ENCODE measurements at places on chromosomes 6 and 20.
A peak's percentile ranks its signal among the peaks of the same experiment; 100 is the strongest.

DNA sequence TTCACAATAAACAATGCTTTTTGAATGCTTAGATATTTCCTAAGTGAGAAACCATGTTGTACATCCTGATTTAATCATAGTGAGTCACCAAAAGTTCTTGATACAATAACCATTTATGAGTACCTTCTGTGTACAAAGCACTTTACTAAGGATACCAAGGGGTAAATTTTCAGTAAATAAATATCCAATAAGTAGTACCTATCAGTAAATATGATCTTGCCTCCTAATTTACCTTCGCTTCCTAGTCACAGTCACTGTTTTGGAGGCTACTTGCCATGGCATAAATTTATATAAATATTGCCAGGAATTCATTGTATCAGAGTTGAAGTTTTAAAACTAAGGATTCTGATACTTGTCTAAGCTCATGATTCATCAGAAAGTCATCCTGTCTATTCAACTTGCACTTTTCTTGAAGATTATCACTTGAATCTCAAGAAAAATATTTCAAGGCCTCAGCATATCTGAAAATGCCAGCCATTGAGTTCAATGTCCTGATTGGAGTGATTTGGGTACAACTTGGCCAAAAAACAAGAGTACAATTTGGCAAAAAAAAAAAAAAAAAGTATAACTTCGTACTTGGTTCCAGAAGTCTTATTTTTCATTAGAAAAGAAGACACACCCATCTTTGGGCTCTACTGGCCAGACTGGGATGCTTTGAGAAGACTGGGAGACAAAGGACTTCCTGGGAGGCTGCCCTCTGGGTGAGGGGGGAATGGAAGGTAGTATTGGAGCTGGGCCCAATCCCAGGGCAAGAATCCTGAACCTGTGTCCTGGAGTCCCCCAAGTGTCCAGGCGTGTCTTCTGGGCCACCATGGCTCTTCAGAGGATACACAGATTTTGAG, 32.8 kb downstream of the RAB22A start:
- DNase-seq: no peak

- DNase-seq: no peak
Measured at GRCh38 chr6:37287519-37288157, 29.7 kb upstream of the TMEM217 start.

GRCh38 chr6:24251339-24251738, 106.5 kb downstream of the DCDC2 start:
- DNase-seq: no peak

DNA sequence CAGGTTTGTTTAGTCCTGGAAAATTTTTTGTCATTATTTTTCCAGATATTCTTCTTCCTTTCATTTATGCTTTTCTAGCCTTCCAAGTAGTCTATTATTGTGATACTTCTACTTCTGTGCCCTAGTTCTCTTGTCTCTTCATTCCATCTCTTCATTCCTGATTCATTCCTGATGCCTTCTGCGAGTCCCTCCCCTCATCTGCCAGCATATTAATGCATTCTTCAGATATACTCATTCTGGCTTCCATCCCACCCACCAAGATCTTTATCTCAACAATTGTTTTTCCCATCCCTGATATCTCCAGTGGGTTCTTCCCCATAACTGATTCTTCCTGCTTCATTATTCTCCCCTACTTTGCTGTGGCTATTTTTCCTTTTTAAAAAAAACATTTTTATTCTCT, 35.2 kb downstream of the ALDH5A1 start:
- no peak for DNase-seq

DNA sequence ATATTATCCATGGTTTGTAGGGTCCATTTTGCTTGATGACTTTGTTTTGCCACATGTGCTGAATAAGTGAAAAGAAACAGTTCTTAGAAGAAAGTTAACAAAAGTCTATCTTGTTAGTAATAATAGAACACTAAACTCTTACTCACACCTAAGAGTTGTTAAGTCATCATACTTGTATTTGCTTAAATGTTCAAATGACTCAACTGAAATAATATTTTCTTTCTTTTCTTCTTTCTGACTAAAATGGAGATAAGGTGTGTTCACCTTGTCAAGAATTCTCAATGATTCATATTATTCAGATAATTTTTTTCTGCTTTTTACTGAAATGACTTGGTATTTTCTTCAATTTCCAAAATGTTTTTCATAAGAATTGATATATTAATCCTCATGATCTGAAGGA, 327.2 kb downstream of the HTR1B start:
- no peak for DNase-seq

DNA sequence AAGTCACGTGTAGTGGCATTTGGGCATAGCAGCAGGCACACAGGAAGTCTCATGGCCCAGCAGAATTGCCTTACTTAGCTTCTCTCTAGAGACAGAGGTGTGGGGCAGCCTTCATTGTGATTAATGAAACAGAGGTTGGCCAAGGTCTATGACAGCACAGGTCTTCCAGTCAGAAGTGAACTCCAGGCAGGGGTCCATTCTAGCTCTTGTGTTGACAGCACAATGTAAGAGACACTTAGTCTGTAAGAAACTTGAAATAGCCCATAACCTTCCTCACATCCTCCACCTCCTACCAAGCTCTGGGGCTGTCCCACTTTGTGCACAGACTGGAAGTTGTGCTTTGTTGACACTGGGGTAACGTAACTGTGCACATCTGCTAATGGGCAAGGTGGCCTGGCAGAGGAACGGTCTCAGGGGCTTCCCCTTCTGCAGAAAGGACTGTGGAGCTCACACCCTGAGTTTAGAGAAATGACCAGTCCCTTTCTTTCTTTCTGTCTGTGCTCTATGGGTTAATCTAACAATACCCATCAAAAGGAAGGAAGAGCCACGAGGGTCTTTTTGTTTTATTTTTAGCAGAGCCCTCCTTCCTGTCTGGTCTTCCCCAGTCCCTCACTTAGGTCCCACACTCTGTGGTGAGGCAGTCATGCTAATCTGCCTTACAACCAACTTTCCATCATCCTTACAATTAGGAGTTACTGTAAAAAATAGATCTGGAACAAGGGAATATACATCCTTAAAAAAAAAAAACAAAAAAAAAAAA, 35.6 kb upstream of the TAGAP start:
- no peak for DNase-seq

DNA sequence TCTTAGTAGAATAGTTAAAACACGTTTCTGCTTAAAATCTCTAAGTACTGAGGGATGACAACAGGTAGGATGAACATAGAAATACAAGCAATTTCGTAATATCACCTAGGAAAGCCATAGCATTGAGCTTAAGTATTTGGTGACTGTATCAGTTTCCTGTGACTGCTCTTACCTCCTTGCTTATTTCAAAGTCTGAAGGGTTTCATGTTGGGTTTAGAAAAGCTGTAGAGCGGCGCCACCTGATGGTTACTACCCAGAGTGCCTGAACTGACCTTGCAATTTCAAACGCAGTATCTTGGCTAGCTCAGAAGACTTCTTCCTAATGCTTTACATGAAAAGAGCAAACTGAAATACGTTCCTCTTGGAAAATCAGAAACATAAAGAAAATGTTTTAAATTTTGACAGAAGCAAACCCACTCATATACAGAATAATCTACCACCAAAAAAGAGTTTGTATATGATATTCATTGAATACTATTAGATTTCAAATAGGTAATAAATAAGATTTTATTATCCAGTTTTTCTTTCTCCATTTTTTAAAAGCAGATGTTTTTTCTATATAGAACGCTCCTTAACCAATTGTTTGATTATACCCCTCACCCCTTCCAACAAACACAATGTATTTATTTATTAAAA, 82.3 kb upstream of the RIPOR2 start:
- DNase-seq: peak; percentile 89

- no peak for DNase-seq
Measured at GRCh38 chr6:151370509-151371078, 20.8 kb downstream of the ZBTB2 start.

DNA sequence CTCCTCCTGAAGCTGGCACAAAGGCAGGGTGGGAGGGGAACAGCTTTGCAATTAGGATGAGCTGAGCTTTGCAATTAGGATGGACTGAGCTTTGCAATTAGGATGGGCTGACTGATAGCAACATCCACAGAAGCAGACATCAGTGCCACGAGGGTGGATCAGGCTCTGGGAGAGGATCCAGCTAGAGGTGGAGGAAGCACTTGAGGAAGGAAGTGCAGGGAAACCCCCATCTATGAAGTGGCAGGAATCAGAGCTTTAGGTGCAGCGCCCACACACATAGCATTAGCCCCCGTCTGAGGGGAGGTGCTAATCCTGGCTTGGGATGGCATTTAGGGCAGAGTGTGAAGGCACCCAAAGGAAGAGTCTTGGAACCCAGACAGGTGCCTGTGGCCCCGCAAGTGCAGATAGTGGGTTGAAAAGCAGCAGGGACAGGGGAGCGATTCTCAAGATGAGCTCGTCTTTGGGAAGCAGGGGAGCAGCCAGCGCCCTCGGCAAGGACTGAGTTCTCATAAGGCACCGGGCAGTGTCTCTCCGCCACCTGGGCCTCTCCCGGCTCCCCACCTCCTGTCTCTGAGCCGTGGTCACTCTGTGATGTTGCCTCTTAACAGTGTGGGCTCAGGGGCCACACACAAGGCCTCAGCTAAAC, 12.0 kb upstream of the THBS2 start:
- DNase-seq: no peak

- DNase-seq: no peak
Measured at GRCh38 chr6:77425671-77426070, 37.6 kb downstream of the HTR1B start.

GRCh38 chr20:19809505-19809904, 51.4 kb downstream of the RIN2 start:
- no peak for DNase-seq

DNA sequence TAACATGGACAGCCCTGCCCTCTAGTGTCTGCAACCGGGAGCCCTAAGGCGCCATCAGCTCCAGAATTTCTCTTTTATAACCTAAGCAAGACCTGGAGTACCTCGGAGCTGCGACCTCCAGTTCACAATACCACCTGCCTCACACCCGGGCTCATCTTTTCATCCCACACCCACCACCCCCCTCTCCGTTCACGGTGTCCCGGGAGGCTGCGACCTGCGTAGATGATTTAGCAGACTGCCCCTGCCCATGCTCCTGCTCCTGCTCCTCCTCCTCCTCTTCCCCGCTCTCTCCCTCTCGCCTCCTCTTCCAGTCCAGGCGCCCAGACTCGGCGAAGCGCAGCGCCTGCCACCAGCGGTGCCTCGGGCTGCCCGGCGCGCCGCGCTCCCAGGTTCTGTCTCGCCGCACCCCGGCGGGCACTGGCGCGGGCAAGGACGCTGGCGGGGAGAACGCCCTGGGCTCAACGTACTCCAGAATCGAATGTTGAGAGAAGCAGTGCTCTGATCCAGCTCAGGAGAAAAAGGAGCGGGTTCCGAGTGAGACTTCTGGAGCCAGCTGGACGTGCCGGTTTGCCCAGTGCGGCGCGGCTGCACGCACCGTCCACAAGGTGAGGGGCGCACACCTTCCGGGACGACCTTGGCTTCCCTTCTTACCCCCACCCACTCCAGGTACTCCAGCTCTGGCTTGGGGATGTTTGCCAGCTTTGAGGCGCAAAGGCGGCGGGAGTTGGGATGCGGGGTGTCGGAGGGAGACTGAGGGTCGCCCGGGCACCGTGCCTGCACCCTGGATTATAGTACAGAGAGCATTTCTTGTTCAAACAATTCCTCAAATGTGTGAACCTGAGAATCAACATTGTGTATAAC, at the start of gene HTR1E:
TSS of gene HTR1E (plus strand) at position 310 of the 861 bp plus-strand sequence. CDS start 77,807 bp downstream, outside the sequence.
- peak; percentile 31 for DNase-seq

- no peak for DNase-seq
Measured at GRCh38 chr20:44253528-44253927, 6.4 kb downstream of the GDAP1L1 start.

DNA sequence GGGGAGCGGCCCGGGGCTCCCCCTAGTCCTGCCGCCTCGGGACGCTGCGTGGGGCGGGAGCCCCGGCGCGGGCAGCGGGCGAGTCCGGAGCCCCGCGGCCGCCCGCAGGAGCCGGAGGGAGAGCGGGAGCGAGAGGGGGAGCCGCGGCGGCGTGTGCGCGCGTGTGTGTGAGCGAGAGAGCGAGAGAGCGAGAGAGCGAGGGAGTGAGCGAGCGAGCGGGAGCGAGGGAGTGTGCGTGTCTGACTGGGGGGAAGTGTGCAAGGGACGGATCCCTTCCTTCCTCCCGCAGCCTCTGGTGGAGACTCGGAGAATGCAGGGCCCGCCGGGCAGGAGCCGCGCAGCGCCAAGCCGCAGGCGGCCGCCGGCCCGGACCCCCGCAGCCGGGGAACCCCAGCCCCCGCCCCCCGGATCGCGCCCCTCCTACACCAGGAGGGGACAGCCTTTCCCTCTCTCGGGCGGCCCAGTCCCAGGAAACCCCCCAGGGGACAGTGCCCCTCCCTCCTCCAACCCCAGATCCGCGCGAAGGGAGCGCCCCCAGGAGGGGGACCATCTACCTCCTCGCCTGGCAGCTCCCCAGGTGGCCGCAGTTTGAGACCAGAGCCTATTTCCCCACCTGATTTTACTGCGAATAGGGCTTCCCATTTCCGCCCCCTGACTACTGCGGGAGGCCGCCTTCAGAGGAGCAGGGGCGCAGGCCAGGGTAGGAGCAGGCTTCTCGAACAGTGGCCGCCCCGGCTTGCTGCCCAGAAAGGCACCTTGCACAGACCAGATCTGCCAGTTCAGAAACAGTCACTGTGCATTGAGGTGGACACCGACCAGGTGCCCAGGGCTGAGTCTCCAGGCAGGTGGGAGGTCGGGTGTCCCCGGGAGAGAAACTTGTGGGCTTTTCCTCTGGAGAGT, at the start of gene CDH22:
TSS of gene CDH22 (minus strand) at position 241 of the 900 bp plus-strand sequence. CDS start 57,204 bp downstream, outside the sequence.
- DNase-seq: peak; percentile 61

- no peak for DNase-seq
Measured at GRCh38 chr6:55674672-55675071, 95.7 kb upstream of the HMGCLL1 start.

- DNase-seq: no peak
Measured at GRCh38 chr6:167676000-167676665, 150.6 kb upstream of the AFDN start.

DNA sequence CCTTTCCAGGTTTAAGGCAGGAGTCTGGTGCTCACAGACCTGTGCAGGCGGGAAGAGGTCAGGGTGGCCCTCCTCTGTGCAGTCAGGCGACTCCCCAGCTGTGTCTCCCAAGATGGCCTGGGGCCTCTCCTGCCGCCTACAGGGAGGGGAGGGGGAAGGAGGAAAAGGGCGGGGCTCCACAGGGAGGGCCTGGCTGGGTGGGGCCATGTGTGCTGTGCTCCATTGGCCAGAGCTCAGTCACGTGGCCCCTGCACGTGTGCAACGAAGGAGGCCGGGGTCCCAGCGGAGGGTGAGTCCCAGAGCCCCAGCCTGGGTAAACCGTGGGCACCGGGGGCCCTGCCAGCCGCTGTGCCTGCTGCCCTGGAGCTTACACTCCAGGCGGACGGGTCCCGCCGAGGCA, 211.6 kb downstream of the ZDHHC14 start:
- DNase-seq: no peak

- DNase-seq: peak; percentile 28
Measured at GRCh38 chr6:10720265-10720959, 2.5 kb upstream of the TMEM14C start.

GRCh38 chr6:5898102-5898501, 108.6 kb downstream of the NRN1 start:
- no peak for DNase-seq

DNA sequence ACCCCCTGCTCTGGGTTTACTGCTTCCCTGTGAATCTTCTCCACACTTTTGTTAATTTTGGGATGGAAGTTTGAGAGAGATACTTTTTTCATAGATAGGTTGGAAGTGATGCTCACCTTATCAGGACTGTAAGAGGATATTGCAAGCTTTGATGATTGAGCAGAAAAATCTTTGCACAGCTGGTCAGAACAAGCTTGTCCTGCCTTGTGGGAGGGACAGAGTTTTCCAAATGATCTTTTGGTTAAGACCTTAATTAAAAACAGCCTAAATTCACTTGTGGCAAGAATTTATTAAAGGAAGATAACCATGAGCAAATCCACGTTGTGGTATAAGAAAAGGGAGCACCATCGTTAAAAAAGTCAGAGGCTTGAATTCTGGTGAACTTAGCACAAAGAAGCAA, 32.2 kb downstream of the E2F3 start:
- no peak for DNase-seq

- no peak for DNase-seq
Measured at GRCh38 chr6:36969240-36969691, 14.7 kb downstream of the PI16 start.
